Hair follicular keratinocyte (primary cell): ENCODE measurements at places on chromosomes 5 and 9. TPM values are rescaled to one million over a fixed set of nuclear protein-coding genes. Genes with fewer than 3 reads are reported as not detected.

GFRA3 gene
- not detected in 2 replicates for total RNA-seq

QRFP gene
- not detected in 2 replicates for total RNA-seq

ERGIC1 gene
- total RNA-seq = 74.6 and 87.1 TPM in 2 replicates

SPINK1 gene
- total RNA-seq = not detected in 2 replicates

MCTP1 gene
- total RNA-seq = 6.8 and 8.5 TPM in 2 replicates

CNTLN gene
- total RNA-seq = 2.8 and 3.4 TPM in 2 replicates

TBC1D9B gene
- 56.4 and 59.3 TPM in 2 replicates for total RNA-seq

STPG3 gene
- total RNA-seq = not detected in 2 replicates

NRARP gene
- 1.1 and 2.2 TPM in 2 replicates for total RNA-seq

VAV2 gene
- total RNA-seq = 22.5 and 24.4 TPM in 2 replicates

PNPLA7 gene
- 0.11 and 0.31 TPM in 2 replicates for total RNA-seq

FAM78A gene
- 0.49 and 0.62 TPM in 2 replicates for total RNA-seq

CAMSAP1 gene
- total RNA-seq = 17.6 and 19.3 TPM in 2 replicates

PAX5 gene
- under 0.01 and 0.11 TPM in 2 replicates for total RNA-seq

IFNE gene
- 0.76 and 2.3 TPM in 2 replicates for total RNA-seq

IFNK gene
- 2.2 and 4.3 TPM in 2 replicates for total RNA-seq

SPINK4 gene
- not detected in 2 replicates for total RNA-seq

IL5 gene
- total RNA-seq = not detected in 2 replicates

FCN2 gene
- total RNA-seq = not detected in 2 replicates

KIF12 gene
- total RNA-seq = 0.30 and 6.2 TPM in 2 replicates

PRSS3 gene
- total RNA-seq = 25.7 and 40.3 TPM in 2 replicates

TERT gene
- total RNA-seq = not detected in 2 replicates

IFNA2 gene
- not detected in 2 replicates for total RNA-seq

SEMA5A gene
- total RNA-seq = 1.2 and 1.7 TPM in 2 replicates

ARSI gene
- 12.7 and 16.7 TPM in 2 replicates for total RNA-seq

RAPGEF1 gene
- total RNA-seq = 25.7 and 34.2 TPM in 2 replicates

CATSPER3 gene
- not detected in 2 replicates for total RNA-seq

MOB3B gene
- total RNA-seq = 12.5 and 14.0 TPM in 2 replicates
